ENCODE measurements at places on chromosomes 1 and 21.

DNA sequence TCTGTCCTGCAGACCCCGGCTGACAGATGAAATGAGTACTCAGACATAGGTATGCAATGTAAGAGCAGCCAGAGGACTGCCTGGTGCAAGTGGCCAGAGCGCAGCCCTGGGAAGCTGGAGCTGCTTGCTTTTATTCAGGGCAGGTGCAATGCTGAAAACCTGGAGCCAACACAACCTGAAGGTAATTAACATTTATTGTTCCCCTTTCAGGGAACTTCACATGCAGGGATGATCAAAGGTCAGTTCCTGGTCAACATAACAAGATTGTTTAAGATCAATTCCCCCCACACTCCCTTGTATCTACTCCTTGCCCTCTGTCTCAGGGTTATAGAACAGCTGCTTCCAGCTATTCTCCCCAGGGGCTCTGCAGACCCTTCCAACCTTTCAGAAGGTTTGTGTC, 48.7 kb upstream of the PRELP start:
- DNase-seq = no peak

GRCh38 chr1:19892628-19893168, 10.5 kb downstream of the OTUD3 start:
- no peak for DNase-seq

DNA sequence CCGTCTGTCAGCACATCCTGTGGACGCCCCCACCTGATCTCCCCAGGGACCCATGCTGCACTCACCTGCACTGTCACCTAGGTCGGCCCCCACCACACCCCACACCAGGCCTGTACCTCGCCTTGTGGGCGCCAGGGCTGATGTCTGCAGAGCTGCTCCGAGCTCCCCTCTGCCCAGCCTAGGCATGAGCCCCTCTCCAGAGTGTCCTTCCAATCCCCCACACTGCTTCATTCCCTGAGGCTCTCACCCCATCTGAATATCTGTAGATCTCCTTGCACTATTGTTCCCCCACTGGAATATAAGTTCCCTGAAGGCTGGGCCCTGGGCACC, 12.2 kb downstream of the UMODL1 start:
- DNase-seq = no peak

- no peak for DNase-seq
Measured at GRCh38 chr1:154716614-154717527, 108.9 kb upstream of the ADAR start.

DNA sequence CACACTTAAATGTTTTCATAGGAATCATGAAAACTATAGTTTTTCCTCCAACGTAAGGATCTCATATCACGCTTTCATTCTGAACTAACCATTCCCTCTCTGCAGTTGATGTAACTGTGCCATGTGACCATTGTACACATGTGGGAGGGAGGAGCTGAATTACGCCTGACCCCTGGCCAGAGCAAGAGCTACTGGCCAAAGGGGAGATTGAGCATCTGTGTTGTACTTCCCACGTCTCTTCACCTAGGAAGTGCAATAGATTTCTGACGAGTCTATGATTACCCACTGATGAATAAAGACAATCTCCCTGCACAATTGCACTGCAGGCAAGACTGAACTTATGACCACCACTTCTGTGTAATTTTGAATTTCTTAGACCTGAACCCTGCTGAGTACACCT, 24.0 kb downstream of the PTPRC start:
- no peak for DNase-seq
